Activated T-cell treated with anti-CD3 and anti-CD28 coated beads for 48 hours (primary cell): ENCODE measurements at places on chromosomes 1 and 21.

- DNase-seq, result no peak
These were observed 178.6 kb upstream of the HMGB4 start for GRCh38 chr1:33685256-33685655.

- no peak for DNase-seq
These were observed 96.7 kb upstream of the GADD45A start for GRCh38 chr1:67588178-67588855.

GRCh38 chr1:174242856-174243255 is 83.5 kb downstream of the RABGAP1L start:
- no peak for DNase-seq

- no peak for DNase-seq
These were observed 3.0 kb upstream of the TUFT1 start for GRCh38 chr1:151537112-151537511.

DNA sequence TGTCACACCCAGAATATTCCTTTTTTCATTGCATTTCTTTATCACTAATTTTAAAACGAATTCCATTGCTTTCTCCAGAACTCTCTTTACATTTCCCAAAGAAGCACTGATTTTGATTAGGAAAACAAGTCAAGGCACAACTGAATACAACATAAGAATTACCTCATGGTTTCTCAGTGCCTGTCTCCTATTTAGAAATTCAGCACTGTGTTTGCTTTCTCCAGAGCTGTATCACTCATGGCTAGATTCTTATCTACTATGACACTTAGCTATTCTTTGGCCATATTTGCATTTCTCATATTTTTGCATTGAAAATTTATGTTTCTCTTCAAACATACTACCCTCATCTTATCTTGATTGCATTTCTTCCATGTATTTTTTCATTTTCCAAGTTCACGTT is 1402.0 kb downstream of the MRPL39 start:
- no peak for DNase-seq

DNA sequence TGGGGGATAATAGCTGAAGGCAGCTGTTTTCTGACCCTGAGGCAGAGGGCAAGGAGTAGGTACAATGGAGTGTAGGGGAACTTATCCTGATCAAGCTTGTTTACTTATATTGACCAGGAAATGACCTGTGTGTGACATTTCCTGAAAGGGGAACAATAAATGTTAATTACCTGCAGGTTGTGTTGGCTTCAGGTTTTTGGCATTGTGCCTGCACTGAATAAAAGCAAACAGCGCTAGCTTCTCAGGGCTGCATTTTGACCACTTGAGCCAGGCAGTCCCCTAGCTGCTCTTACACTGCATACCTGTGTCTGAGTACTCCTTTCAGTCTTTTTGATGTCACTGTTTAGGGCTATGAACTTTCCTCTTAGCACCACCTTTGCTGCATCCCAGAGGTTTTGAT is 40.6 kb downstream of the DRAM2 start:
- no peak for DNase-seq

GRCh38 chr1:91080650-91081049 is 58.8 kb upstream of the ZNF644 start:
- no peak for DNase-seq

- DNase-seq, result no peak
These were observed 79.5 kb upstream of the SLC45A1 start for GRCh38 chr1:8238141-8239038.

DNA sequence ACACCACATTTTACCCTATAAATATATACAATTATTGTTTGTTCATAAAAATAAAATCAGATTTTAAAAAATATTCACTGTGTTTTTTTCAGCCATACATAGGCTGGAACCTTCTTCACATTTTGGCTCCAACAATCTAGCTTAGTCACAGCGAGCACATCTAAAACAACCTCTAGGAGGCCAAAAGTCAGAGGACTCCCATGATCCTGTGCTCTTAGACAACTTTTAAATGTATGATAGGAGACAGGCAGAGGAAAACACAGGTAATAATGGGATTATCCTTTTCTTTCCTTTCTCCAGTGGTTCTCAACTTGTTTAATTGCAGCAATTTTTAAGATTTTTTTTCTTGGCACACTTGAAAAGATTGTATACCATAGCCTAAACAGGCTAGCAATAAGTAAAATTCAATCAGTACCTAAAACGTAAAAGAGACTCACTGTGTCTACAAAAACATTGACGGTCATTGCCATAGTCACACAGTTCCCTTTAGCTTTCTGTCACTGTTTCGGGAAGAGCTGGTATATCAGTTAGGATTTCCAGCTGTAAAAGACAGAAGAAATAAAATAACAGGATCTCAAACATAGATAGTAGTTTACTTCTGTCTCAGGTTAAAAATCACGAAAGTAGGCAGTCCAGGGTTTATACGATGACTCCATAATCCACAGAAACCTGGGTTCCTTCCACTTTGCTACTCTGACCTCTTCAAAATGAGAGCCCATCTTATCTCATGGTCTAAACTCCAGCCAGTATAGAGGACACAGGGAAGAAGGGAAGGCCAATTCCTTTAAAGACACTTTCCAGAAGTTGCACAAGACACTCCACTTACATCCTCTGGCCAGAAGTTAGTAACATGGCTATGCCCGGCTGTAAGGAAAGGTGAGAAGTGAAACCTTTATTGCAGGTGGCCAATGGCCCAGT is 39.2 kb upstream of the CR1L start:
- DNase-seq, result no peak

DNA sequence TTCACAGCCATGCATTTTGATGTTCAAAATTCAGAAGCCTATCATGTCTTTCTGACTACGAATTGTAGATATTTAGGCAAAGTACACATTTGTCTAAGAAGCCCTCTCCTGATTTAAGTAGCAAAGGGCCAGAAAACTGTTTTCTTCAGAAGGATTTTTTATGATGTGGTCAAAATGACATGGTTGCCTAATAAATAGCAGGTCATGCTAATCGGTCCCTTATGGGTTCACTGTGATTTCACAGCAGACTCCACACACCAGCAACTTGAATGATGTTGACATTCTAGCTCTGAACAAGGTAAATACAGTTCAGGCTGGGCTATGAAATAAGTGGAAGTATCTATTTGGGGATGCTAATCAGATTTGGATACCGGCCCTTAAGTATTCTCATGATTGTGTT is 178.7 kb upstream of the DPYD start:
- no peak for DNase-seq

DNA sequence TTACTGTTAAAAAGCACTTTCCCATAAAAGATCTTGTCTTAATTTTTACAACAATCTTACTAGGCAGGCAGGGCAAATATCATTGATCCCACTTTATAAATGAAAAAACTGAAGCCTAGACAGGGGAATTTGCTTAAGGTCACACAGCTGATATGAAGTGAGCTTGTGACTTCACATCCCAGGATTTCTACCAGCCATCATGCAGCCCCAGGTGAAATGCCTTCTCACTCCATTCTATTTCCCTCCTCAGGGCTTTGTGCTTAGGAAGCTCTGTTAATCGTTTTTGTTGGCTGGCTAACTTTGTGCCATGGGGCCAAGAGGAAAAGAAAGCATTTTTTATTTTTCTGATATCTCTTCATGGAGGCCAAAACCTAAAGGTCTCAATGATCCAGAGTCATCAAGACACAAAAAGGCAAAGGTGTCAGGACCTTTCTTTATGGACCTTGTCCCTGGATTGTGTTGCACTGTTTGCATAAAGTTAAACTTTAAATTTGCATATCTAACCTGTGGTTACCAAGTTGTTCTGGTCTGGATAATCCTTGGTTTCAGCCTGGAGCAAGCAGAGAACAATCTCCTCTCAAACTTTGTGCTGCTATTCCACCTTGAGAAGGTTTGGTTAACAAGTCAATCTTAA is 44.8 kb upstream of the ZNF326 start:
- DNase-seq, result no peak

DNA sequence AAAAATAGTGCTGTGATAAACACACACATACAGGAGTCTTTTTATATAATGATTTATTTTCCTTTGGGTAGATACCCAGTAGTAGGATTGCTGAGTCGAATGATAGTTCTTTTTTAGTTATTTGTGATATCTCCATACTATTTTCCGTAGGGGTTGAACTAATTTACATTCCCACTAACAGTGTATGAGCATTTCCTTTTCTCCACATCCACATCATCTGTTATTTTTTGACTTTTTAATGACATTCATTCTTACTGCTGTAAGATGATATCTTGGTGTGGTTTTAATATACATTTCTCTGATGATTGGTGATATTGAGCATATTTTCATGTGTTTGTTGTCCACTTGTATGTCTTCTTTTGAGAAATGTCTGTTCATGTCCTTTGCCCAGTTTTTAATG is 78.3 kb downstream of the NIBAN1 start:
- no peak for DNase-seq

DNA sequence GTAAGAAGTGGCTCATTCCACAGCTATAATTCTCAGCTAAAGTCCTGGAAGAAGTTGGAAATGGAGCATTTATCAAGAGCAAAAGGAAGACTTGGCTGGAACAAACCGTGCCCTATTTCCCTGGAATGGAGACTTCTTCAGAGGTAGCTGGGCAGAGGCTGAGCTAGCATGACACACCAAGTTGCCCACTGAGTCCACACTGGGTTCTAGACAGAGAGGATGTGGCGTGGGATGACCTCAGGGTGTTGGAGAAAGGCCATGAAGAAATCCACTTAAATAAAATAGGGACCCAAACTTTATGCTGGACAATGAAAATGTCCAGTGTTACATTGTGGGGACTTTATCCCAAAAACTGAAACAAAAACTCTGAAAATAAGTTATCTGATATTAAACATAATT is 116.2 kb downstream of the KCNJ6 start:
- no peak for DNase-seq

DNA sequence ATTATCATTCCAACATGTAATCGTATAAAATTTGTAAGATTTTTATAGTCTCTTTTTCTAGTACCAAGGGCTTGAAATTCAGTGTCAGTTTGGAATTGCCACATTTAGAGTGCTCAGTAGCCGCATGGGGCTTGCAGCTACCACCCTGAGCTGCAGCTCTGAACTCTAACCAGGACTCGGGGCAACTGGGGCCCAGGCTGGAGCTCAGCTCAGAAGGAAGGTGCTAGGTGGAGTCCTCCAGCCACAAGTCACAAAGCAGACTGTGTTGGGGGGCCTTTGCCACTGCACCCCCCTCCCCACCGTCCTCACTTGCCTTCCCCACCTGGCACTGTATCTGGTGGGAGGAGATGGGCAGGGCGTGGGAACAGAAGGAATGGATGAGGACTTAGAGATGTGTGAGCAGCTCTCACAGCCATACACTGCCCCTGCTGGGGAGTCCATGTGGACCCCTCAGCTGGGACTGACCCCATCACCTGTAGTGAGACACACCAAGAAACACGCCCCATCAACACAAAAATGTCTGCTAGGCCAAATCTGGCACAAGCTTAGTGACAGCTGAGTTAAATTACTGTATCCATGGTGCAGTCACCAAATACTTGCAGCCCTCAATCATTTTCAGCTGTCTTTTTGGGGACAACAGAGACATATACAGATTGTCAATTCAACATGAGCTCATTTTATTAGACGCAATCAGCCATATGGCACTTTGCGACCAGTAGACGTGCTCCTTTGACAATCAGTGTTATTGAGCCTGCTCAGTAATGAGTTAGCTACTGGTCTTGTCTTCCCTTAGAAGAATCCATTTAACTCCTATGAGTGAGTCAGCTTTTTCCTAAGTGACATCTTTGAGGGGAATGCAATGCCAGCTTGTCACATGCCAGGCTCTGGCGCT is 241.7 kb upstream of the RAB4A start:
- no peak for DNase-seq

DNA sequence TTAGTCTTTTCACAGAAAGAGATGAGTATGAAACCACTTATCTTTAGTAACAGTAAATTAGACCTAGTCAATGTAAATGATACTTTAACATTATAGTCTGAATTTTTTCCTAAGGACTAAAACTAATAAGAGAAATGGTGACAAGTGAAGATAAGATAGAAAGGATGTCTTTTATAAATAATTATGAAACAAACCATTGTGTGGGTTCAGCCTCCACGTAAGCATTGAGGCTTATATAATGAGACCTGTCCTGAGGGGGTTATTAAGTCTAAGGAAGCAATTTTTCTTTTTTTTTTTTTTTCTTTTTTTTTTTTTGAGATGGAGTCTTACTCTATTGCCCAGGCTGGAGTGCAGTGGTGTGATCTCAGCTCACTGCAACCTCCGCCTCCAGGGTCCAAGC is 55.8 kb downstream of the UROD start:
- DNase-seq, result no peak

GRCh38 chr1:89553157-89553556 is 28.5 kb downstream of the LRRC8B start:
- no peak for DNase-seq

DNA sequence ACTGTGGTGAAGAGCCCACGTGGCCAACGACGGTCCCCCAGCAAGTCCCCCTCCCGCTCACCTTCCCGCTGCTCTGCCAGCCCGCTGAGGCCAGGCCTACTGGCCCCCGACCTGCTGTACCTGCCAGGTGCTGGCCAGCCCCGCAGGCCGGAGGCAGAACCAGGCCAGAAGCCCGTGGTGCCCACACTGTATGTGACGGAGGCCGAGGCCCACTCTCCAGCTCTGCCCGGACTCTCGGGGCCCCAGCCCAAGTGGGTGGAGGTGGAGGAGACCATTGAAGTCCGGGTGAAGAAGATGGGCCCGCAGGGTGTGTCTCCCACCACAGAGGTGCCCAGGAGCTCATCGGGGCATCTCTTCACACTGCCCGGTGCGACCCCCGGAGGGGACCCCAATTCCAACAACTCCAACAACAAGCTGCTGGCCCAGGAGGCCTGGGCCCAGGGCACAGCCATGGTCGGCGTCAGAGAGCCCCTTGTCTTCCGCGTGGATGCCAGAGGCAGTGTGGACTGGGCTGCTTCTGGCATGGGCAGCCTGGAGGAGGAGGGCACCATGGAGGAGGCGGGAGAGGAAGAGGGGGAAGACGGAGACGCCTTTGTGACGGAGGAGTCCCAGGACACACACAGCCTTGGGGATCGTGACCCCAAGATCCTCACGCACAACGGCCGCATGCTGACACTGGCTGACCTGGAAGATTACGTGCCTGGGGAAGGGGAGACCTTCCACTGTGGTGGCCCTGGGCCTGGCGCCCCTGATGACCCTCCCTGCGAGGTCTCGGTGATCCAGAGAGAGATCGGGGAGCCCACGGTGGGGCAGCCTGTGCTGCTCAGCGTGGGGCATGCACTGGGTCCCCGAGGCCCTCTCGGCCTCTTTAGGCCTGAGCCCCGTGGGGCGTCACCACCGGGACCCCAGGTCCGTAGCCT is 46.8 kb downstream of the TRIM11 start:
- no peak for DNase-seq
